ENCODE measurements at places on chromosomes 1 and 21. TPM values are rescaled to one million over a fixed set of nuclear protein-coding genes. Genes with fewer than 3 reads are reported as not detected.
A peak's percentile ranks its signal among the peaks of the same experiment; 100 is the strongest.

The CAPN9 gene
- not detected for total RNA-seq

DNA sequence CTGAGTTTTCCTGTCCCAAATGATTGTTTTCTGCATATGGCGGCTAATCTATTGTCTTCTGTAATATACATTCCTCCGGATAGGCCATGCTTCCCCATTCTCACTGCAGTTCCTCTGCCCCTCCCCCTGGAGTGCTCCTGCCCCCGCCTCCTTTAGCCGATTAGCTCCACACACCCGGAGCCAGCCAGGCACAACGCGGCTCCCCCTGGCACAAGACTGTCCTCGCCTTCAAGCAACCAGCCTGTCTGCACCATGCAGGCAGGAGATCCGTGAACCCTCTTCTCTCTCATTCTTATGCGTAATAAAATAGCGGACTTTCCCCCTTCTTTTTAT, 18.0 kb downstream of the SERTAD4 start:
- peak; percentile 22 for DNase-seq

The VSIG8 gene
- not detected for total RNA-seq

- DNase-seq = no peak
Observed at GRCh38 chr1:227043755-227044154, 103.7 kb downstream of the COQ8A start.

DNA sequence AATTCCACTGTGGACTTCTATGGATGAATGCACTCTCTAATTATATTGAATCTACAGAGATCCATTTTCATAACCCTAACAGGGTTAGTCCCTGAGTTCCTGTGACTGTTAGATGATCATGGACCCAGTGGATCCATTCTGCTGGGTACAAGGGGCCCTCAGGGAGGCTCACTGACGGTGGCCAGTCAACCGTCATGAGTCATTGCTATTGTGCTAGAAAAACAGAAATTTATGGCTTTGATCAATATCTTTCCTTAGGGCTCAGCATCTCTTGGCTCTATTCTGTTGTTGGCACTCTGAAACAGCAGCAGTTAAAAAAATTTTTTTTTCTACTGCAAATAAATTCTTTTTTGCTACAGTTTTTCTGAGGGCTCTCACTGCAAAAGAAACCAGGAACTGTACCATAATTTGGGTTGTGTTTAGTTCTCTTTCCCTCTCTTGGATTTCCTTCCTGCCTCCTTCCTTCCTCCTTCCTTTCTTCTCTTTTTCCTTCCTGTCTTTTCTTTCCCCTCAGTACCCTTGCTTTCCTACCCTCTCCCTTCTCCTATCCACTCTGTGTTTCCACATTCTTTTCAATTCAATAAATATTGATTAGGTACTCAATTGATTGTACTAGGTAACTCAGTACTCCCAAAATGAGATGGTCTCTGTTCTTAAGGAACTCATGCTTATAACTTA, 49.5 kb downstream of the UTP25 start:
- no peak for DNase-seq

Measured in K562 (cell line).